ENCODE measurements at places on chromosomes 16 and 17.

GRCh38 chr16:83701494-83701893, 106.3 kb upstream of the HSBP1 start:
- DNase-seq = no peak

DNA sequence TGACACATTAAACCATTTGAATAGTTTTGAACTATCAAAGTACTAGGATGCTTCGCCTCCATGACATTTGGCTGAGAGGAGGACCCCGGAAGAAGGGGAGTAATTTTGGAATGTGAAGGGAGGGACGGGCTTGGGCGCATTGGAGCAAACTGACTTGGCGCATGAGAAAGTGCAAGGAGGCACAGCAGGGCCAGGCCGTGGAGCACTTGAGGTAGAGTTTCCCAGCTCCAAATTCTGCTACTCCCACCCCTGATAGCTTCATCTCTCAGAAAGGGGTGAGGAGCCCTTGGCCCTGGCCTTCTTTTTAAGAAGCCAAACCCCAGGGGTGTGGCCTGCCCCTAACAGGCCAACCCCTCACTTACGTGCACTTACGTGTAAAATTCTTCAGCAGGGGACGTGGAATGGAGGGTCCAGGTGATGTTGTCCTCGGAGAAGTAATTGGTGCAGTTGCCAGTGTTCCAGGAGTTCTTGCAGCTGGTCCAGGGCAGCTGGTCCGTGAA, 17.7 kb downstream of the SLC6A4 start:
- no peak for DNase-seq

GRCh38 chr17:73883175-73883574, 238.9 kb upstream of the SDK2 start:
- no peak for DNase-seq

GRCh38 chr16:62038225-62038624, 2.0 kb upstream of the CDH8 start:
- no peak for DNase-seq

- no peak for DNase-seq
Observed at GRCh38 chr16:47917118-47917517, 238.7 kb downstream of the ABCC12 start.

- DNase-seq = no peak
Observed at GRCh38 chr16:77499373-77500285, 64.8 kb upstream of the ADAMTS18 start.

DNA sequence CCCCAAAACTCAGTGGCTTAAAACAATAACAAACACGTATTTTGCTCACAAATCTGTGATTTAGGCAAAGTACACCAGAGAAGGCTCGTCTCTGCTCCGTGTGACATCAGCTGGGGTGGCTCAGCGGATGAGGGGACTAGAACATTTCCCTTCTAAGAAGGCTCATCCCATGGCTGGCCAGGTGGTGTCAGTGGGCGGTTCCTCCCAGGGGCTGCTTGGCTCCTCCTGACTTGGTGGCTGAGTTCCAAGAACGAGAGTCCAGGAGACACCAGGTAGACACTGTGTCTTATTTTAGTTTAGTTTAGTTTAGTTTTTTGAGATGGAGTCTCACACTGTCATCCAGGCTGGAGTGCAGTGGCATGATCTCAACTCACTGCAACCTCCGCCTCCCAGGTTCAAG, 5.6 kb upstream of the CHMP6 start:
- no peak for DNase-seq
